Hematopoietic multipotent progenitor cell treated with erythropoietin and hydrocortisone succinate and interleukin-3 and kit ligand, for 15 days (in vitro differentiated cells): ENCODE measurements at places on chromosomes 1 and 21.

DNA sequence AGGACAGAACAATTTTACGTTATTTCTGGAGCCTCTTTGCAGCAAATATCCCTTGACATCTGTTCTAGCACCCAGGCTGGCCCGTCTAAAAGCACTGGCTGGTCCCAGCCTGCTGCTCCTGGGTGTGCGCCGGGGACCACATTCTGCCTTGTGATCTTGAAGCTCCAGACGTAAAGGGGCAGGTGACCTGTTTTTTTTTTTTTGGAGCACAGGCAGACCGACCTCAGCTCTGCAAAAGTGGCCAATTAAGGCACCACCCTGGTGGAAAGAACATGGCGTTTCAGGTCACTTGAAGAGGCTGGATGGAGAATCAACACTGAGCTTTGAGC, 13.8 kb upstream of the CAMTA1 start:
- DNase-seq: no peak

GRCh38 chr1:30315185-30315960, 408.0 kb downstream of the MATN1 start:
- no peak for DNase-seq

DNA sequence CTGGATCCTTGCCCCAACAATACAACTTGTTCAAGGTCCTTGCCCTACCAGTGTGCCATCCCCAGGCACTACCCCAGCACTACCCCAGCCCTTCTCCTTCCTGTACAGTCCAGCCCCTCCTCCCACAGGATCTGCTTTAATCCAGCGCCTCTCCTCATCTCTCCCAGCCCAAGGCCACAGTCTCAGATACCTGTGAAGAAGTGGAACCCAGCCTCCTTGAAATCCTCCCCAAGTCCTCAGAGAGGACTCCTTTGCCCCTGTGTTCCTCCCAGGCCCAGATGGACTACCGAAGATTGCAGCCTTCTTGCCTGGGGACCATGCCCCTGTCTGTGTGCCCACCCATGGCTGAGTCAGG, 6.5 kb upstream of the CDC20 start:
- no peak for DNase-seq

DNA sequence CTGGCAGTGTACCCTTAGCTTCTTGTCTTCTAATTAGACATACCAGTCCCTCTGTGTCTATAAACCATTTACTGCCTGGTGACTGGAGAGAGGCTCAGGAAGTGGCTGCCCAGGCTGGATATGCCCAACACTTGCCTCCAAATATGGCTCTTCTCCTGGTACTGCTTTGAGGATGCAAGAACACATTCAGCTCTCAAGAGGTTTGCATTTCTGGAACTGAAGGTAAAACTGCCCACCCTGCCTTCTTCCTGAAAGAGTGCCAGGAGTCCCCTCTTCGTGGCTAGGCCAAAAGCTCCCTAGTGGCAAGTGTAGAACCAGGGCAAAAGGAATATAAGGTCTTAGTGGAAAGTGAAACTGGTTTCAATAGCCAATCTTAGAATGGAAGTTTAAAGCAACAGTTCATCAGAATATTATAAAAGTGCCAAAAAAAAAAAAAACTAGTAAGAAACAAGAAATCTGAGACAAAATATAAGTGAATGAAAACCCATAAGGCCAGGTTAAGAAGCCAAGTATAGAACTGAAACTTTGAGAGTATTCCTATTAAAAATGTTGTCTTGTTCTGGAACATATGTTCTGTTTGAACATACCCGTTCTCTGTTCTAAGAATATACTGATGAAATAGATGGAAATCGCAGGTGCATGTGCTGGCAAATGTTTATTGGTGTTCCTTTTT, 77.2 kb upstream of the CTTNBP2NL start:
- DNase-seq: no peak

DNA sequence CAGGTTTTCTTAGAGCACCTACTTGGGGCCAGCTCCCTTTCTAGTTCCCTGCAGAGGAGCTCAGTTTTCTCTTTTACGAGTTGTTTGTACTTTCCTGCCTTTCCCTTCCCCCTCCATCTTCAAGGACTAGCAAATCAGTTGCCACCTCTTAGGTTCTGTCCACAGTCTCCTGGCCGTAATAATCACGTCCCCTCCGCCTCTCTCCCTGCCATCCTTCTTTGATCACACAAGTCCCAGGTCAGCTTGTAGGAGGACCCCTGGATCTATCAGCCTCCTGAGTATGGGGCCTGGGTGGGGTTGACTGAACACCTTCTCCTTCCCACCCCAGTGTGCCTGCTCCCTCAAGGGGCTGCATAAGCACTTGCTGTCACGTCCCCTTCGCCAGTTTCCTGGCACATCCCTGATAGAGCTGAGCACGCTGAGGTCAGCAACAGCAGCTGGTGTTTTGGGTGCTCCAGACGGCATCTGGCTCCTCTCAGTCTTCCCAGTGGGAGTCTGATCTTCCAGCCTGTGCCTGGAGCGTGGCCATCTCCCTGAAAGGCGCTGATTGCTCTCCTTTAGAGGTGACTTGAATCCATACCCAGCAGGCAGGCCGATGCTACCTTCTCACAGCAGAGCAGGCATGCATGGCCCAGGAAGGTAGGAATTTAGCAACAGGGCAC, 216.1 kb upstream of the TMEM51 start:
- DNase-seq: no peak

DNA sequence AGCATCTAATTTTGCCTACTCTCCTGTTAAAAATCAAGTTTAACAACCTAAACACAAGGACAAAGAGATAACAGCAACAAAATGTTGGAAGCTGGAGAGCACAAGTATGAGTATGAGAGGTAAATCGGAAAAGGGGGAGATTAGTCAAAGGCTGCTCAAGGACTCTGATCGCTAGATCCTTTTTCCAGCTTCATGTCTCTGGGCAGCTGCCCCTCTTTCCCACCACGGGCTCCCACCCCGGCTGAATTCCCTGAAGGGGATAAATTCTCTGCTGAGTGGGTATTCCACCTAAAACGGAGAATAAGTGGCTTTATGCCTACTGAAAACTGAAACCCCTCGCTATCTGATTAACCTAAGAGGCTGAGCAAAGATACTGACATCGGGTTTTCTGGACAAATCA, 696 bp upstream of the CTBS start:
- DNase-seq: no peak

DNA sequence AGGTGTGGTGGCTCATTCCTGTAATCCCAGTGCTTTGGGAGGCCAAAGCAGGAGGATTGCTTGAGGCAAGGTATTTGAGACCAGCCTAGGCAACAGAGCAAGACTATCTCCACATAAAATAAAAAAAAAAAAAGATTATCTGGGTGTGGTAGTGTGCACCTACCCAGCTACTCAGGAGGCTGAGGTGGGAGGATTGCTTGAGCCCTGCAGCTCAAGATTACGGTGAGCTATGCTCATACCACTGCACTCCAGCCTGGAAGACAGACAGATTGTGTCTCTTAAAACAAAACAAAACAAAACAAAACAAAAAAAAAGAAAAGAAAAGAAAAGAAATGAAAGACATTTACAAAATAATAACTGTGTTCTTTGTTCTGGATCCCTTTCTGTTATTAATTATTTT, 6.1 kb upstream of the TLCD4 start:
- DNase-seq: peak; percentile 45

GRCh38 chr1:6006882-6007281, 14.7 kb upstream of the NPHP4 start:
- DNase-seq: no peak

DNA sequence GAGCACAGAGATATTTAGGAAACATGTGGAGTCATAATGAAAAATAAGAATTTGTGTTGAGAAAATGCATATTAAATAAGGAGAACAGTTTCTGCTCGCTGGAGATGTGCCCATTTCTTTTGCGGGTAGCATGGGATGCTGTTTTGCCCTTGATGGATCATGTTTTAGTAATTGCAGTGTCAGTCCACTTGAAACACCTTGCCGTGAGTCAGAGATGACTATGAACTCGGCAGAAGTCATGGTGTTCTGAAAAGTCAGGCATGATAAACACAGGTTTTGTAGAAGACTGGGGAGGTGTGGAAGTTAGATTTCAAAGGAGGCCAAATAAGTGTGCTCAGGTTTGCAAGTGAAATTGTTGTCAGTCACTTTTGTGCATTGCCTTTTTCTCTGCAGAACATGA, 315.0 kb upstream of the LRRC7 start:
- no peak for DNase-seq

GRCh38 chr1:108211014-108211413, 10.9 kb upstream of the SLC25A24 start:
- no peak for DNase-seq

GRCh38 chr1:107277022-107277421, 136.2 kb downstream of the NTNG1 start:
- no peak for DNase-seq

- no peak for DNase-seq
These were observed 43.9 kb downstream of the LMX1A start for GRCh38 chr1:165312591-165312990.

GRCh38 chr1:29502225-29502910, 266.0 kb downstream of the PTPRU start:
- no peak for DNase-seq

- DNase-seq: no peak
These were observed 25.3 kb downstream of the SPATA46 start for GRCh38 chr1:162351246-162351842.

DNA sequence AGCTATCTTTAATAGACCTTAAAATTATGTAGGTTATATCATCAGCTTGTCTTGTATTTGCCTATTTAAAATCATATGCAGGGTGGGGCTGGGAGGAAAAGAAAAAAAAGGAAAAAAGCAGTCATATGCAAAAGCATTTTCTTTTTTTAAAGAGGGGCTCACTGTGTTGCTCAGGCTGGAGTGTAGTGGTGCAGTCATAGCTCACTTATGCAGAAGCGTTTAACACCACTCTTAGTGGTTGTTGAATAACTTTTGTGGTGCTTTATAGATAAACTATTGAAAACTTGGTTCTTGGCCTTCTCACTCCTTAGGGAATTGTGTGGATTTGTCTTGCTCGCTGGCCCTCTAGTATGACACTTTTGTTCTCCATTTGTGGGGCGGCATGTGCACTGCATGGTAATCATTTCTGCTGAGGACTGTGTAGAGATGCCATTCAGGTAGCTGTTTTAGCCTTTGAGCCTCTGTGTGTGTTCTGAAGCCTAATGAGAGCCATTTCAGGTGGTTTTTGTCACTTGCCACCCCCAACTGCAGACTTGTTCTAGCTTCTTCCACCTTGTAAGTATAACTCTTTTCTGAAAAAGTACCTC, 77.8 kb downstream of the KIF1B start:
- no peak for DNase-seq

DNA sequence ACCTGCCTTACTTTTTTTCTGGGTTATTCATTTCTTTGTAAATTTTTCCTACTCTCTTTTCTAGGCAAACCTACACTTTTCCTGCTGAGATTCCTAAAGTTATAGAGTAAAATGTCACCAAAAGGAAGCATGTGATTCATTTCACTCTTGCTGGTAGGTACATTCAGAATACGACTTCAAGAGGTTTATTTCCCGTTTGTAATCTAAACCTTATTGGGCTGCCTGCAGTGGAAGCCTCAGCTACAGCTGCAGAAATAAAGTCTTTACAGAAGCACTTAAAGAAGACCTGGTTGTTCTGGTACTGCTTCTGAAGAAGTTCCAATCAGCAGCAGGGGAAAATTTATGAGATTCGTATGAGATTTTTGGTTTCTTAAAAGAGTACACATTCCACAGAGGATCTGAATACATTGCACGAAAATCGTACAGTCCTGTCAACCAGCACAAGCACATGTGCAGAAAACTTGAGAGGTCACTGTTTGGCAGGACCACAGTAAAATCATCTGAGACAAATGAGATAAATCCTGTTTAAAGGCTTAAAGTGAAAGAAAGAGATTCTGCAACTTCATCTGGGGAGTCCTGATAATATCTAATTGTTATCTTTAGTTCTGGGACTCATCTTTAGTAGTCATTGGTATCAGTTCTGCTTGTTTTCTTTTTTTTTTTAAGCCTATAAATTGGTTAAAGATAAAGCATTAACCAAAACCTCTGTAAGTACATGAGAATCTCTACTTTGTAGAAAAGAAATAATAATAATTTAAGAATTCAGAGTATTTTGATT, 109.9 kb upstream of the ADGRL2 start:
- no peak for DNase-seq

- no peak for DNase-seq
These were observed 263.1 kb downstream of the ST6GALNAC3 start for GRCh38 chr1:76337542-76338219.

DNA sequence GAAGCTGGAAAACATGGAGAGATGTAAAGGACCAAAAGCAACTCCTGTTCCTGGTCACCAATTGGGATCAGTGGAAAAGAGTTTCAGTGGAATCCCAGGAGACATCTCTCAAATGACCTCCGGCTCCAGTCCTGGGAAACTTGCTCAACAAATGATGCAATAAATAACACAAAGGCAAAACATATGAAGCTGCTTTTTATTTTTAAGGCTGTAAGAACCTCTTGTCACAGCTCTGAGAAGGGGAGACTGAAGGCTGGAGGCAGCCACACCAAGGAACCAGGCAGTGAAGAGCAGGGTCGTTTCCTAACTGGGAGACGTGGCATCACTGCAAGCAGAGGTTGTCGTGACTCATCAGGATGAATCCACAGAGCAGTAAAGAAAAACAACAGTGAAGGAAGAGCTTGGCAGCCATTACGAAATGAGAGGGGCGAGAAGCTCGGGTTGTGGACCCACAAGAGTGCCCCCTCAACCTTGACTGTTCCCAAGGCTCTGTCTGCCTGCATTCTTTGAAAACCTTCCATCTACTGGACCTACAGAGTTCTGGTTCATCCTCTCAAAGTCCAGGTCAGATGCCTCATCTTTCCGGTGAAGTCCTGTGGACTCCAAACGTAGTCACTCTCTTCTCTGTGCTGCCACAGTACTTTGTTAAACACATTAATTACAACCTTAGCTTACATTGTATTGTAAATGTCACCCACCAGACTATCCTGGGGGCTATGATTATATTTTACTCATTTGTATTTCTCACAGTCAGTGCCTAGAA, 32.1 kb downstream of the JAK1 start:
- no peak for DNase-seq

GRCh38 chr1:240092301-240093119, 827 bp downstream of the FMN2 start:
- DNase-seq: no peak

GRCh38 chr1:204370176-204370575, 10.4 kb upstream of the PLEKHA6 start:
- DNase-seq: no peak

DNA sequence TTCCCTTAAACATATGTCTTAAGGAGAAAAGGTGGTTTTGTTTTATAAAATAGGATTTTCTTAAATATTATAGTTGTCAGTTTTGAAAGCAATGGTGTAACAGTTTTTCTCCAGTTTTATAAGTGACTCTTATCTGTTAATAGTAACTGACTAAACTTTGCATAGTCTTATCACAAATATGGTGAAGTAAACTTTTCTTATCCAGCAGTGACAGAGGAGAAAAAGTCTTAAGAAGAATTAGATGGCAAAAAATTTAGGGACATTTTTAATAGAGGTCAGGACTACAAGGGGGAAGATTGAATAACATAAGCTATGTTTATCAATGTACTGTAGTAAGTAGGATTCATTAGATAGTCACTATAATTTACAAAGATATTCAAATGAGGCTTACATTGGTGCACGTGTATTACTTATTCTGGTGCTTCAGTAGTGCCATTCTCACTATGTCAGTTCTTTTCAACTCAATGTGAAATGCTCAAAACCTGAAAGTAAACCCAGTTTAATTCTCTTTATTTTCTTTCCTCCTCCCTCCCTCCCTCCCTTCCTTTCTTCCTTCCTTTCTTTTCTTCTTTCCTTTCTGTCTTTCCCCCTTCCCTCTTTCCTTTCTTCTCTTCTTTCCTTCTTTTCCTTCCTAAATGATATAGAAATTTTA, 26.1 kb downstream of the F3 start:
- DNase-seq: peak; percentile 56
